A549 treated with CpdA at 1 μM for 4 hours (cell line): ENCODE measurements at places on chromosomes 5 and 9. TPM values are rescaled to one million over a fixed set of nuclear protein-coding genes. Genes with fewer than 3 reads are reported as not detected.

The EQTN gene
- total RNA-seq: not detected in 5 replicates

The PJA2 gene
- total RNA-seq: 15.2 to 22.7 TPM (median 18.6 TPM) in 5 replicates

The SPATA31E1 gene
- 0.01 to 0.03 TPM in 2 of 5 replicates, not detected in the others for total RNA-seq

The TMEM174 gene
- total RNA-seq: not detected in 5 replicates

The CYLC2 gene
- total RNA-seq: not detected in 5 replicates

The PCDHA12 gene
- total RNA-seq: 2.5 to 2.9 TPM (median 2.5 TPM) in 5 replicates

The HCN1 gene
- total RNA-seq: not detected in 5 replicates

The GDNF gene
- total RNA-seq: 0.02 to 0.06 TPM (median 0.03 TPM) in 3 of 5 replicates, not detected in the others

The RFESD gene
- 2.5 to 3.8 TPM (median 3.1 TPM) in 5 replicates for total RNA-seq

The RGS7BP gene
- not detected in 5 replicates for total RNA-seq

The IFNA13 gene
- not detected in 5 replicates for total RNA-seq

The RLN2 gene
- total RNA-seq: 0.17 TPM in 1 of 5 replicates, not detected in the others
